ENCODE measurements at places on chromosomes 11 and 22. TPM values are rescaled to one million over a fixed set of nuclear protein-coding genes. Genes with fewer than 3 reads are reported as not detected.

DNA sequence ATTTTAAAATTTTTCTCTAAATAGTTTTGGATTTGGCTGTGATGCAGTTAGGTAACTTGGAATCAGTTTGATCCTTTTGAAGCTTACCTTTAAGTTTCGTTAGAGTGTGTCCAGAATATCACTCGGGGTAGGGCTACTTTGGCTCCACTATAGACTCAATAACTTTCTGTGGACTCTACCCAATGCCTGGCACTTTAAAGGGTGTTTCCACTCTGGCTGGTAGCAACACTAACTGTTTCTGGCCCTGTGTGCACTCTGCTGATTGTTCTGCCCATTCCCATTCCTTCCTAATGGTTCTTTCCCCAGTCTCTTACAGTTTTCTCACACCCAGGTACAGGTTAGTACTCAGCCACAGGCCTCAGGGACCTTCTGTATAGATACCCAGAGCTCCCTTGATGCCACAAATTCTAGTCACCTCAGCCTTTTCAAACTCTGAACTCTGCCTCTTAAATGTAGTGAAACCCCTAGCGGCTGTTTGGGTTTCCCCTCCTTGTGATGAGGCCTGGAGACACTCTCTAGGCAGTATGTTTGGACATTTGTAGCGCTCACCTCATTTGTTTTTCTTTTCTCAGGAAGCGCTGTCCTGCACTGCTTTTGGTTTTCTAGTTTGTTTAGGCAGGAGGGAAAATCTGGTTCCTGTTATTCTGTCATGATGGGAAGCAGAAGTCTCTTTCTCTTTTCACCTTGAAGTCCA lies 16.8 kb downstream of the CUL5 start:
- DNase-seq, result peak; percentile 79

Gene GLB1L2
- not detected for total RNA-seq

DNA sequence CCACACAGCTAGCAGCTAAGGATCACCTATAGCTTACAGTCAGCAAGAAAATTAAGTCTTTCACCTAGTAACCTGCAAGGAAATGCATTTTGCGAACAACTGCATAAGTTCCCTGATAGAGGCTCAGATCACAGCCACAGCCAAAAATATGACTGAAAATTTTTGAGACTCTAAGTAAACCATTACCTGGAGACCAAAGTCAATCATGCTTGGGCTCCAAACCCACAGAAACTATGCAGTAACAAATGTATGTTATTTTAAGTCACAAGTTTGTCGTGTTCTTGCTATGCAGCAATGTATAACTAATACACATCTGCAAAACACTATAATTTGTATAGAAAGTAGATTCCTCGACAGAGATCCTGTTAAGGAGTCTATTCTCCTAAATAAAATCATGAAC lies 1025.7 kb upstream of the RAG2 start:
- DNase-seq, result no peak

DNA sequence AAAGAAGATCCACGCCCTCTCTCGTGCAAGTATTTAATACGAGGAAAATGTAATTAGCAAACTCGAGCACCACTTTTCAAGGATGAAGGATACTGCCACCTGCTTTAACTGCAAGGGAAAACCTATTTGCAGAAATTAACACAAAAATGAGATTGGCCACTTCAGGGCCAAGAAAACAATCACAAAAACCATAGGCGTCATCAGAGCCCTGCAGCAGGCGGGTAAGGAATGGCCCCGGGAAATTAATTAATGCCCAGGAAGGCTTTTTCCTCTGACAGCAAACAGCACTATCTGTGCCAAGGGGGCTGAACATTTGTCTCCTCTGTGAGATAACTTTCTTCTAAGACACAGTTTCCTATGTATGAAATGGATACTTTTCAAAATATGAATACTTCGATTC lies 255.7 kb downstream of the CTTN start:
- DNase-seq, result no peak

DNA sequence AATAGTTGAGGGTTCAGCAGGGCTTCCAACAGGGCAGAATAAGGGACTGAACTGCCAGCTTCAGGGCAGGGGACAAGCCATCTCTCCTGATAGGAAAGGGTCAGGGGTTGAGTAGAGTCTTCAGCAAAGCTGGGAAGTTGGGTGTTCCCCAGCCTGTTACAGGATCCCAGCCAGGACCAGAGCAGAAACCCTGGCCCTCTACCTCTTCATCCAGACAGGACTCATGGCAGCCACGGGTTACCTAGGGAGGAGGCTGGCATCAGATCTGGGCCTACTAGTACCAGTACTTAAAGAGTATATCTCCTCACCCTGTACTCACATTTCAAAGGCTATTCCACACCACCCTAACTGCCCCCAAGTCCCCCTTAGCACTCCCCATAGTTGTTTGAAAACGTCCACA lies 2.4 kb upstream of the TAF10 start:
- DNase-seq, result no peak

Gene SLC6A5
- not detected for total RNA-seq

DNA sequence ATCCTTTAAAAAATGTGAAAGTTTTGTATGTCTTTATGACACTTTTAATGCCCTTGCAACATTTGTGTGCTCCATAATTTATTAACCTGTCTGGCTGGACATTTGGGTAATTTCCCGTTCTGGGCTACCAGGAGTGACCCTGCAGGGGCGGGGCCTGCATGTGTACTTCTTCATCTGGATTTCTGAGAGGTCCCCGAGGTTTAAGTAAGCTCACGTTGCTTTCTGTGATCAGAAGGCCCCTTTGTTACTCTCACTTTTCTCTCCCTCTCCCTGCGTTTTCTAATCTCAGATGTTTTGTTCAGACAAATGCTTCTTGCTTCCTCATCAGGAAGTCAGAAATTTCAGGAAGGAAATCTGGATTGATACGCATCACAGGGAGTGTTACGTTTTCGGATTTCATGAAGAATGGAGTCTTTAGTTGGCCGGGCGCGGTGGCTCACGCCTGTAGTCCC lies 78.9 kb upstream of the CRYBB3 start:
- peak; percentile 3 for DNase-seq

Gene APOBEC3C
- 11.9 TPM for total RNA-seq

- DNase-seq, result no peak
Observed at GRCh38 chr22:38424525-38425080, 30.4 kb downstream of the KCNJ4 start.

DNA sequence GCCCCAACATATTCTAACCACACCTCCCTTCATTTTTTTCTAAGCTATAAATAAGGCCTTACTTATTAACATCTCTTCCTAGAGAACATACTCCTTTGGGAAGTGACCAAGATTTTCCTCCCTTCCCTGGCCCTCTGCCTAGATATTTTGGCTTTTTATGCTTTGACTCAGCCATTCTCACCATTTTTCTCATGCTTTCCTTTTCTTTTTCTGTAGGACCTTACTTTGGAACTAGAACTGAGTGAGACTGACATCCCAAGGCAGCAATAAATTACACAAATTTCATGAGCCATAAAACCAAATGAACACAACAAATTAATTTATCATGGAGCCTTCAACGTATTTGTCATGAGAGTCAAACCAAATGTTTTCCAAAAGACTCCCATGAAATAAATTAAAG lies 142.7 kb upstream of the CTSC start:
- peak; percentile 81 for DNase-seq

DNA sequence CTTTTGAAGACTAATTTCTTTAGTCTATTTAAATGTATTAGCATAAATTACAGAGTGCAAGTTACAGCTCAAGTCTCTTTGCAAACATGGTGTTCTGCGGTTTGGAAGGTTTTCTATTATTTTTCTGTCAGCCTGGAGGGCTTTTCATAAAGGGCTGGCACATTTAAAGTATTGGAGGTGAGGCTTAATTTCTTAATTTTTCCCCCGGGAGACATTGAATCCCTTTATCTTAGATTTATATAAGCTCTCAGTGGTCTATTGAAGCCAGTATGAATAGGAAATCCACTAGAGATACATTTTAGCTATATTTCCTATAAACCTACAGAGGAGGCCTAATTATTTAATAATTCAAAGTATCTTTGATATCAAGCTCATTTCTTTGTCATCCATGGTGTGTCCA lies 102.7 kb upstream of the CLPB start:
- DNase-seq, result no peak

- DNase-seq, result peak; percentile 73
Observed at GRCh38 chr22:45612451-45612901, 59.2 kb upstream of the ATXN10 start.

Gene SMPD1
- total RNA-seq, result 35.0 TPM

DNA sequence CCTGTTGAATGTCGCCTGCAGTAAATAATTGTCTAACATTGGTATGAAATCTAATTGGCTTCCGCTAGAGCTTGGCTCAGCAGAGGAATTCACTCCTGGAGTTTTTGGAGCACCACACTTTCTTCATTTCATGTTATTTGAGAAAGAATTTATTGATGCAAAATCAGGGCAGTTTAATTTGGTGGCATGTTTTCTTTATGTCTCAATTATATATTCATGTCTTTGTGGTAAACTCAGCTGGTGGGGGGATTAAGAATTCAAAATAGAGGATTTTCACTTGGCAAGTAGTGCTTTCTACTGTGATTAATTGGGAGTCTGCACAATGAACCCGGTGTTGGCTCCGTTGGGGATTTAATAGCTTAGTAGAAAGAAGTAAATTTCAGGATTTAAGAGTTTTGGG lies 784.4 kb downstream of the NTM start:
- no peak for DNase-seq

GRCh38 chr22:20319745-20320658 lies at the start of gene DGCR6L:
Gene DGCR6L (minus strand): TSS chr22:20320060. CDS start chr22:20319988, 72 bp downstream.
- peak; percentile 94 for DNase-seq

- no peak for DNase-seq
Observed at GRCh38 chr11:124861670-124862069, 3.6 kb upstream of the ROBO3 start.

DNA sequence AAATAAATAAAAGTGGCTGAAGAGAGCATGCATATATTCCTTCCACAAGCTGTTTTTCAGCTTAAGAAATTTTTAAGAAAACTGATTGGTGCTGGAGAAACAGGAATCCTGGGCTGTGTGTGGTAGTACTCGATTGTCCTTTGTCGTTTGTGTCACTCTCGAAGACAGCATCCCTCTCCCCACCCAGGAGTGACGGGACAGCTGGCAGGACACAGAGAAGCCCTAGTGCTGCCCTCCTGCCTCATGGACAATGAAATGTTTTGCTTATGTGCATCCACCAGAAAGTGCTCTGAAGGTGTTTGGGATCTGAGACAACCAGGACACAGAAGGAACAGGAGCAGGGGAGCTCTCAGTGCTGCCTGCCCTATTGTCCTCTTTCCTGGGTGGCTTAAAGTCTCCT lies 12.8 kb downstream of the PLAAT4 start:
- no peak for DNase-seq

DNA sequence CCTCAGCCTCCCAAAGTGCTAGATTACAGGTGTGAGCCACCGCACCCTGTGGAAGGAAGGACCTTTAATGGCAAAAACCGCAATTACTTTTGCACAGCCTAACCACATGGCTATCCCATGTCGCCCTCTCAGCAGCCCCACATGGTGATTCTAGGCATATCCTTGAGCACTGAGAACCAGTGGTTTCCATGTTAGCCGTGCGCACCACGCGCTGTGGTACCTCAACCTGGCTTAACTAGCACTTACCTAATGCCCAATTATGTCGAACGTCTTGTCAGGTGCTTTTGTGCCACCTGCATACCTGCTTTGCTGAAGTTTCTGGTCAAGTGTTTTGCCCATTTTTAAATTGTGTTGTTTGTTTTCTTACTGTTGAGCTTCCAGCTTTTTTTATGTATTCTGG lies 697.9 kb downstream of the BRD1 start:
- DNase-seq, result no peak

Gene KREMEN1
- 2.6 TPM for total RNA-seq

DNA sequence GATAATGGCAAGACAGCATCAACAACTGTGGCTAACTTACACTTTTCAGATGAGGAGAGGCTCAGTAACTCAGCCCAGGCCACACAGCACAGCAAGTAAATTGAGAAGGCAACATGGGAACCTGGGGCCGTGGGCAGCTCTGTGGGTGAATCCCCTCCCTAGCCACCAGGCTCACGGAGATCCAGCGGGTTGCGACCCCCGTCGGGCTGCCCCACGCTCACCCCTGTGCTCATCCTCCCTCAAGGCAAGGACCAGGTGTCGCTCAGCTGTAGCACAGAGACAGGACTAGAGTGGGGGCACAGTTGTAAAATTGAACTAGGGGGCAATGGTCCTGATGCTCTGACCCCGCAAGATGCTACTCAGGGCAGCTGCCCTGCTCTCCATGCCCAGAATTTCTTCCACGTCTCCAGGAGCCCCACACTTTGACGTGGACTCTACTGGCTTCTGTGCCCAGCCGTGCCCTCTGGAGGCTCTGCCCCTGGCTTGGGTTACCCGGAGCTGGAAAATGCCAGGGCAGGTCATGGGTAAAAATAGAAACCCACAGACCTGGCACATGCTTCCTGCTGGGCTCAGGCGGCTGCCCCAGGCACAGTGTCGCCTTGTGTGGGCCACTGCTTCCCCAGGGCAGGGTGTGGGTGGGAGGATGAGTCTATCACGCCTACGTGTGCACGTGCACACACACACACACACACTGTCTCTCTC lies 9.0 kb downstream of the TUBA8 start:
- DNase-seq, result no peak

Gene NLRP10
- total RNA-seq, result 3.9 TPM

DNA sequence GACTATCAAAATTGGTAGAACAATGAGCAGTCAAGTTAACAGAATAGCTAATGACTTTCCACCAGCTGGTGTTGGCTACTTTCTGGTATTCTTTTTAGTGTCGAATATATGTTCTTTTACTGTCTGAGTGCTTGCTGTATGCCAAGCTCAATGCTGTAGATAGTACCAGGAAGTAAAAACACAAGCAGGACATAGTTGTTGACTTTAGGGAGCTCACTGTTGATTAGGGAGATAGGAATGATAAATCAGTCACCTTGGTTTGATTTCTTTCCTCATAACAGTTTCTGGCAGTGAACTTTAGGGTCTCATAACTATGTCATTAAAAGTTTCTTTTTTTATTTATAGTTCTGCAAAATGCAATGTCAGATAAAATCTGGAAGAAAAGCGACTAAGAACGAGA lies 9.0 kb downstream of the HMGXB4 start:
- no peak for DNase-seq

DNA sequence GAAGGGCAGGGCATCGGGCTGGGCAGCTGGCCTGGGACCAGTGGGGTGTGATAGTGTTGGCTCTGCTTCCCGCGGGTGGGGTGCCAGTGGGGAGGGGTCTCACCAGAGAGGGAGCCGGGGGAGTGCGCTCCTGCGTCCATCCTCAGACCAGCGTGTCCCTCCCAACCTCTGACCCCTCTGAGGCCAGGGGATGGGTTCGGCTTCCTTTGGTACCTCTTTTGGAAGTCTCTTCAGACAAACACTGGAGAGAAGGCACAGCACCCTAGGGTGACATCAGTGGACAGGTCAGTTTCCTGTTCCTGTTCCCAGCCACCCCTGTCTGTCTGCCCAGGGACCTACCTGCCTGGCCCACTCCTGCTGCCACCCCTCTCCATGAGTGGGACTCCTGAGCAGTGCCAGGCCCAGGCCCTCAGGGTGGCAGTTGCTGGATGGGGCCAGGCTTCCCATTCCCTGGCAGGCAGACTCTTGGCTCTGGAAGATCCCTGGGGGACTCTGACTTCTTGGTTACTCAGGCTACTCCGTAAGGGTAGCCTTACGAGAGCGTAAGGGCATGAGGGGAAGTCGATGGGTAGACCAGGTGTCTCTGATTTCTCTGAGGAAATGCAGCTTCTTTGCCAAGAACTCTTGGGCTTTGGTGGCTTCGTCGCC lies 2.6 kb downstream of the TAGLN start:
- no peak for DNase-seq

Gene ADAMTS8
- total RNA-seq, result not detected
